ENCODE measurements at places on chromosomes 2 and 18. TPM values are rescaled to one million over a fixed set of nuclear protein-coding genes. Genes with fewer than 3 reads are reported as not detected.

The FBXO41 gene
- 3.7 TPM for total RNA-seq

The CTAGE1 gene
- not detected for total RNA-seq

The C18orf63 gene
- total RNA-seq, result not detected

GRCh38 chr2:96324721-96325040, 436 bp upstream of the ITPRIPL1 start:
- peaks cover 43% of the 10 kb centered on the region for H3K4me1 ChIP-seq
- H3K27ac ChIP-seq, result peak overlapping the region; percentile 73
- peaks cover 16% of the 10 kb centered on the region for H3K36me3 ChIP-seq
- H3K27me3 ChIP-seq, result peaks cover 48% of the 10 kb centered on the region

The DLGAP1 gene
- 11.5 TPM for total RNA-seq
